ENCODE measurements at places on chromosomes 16 and 17. TPM values are rescaled to one million over a fixed set of nuclear protein-coding genes. Genes with fewer than 3 reads are reported as not detected.

Gene TBC1D3C
- total RNA-seq, result not detected

Gene P2RX5
- 9.6 TPM for total RNA-seq

Gene EXOC3L1
- 13.8 TPM for total RNA-seq

DNA sequence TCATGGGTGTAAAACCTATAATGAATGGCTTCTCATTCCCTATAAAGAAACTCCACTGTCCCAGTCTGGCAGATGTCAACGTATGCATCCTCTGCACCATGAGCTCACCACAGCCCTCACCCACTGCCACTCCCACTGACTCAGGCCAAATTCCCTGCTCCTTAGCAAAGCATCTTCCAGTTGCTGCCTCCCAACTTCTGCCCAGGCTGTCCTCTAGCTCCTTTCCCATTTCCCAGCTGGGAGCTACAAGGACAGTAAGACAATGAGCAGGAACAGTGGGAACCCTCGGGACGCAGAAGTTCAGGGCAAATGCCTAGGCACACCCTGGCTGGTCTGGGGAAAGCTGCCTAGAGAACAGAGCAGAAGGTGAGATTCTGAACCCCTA lies 9.1 kb upstream of the THAP11 start:
- no peaks in the 10 kb centered on the region for H3K27me3 ChIP-seq
- DNase-seq, result no peak
- H3K27ac ChIP-seq, result peak overlapping the region; percentile 83
- peaks cover 21% of the 10 kb centered on the region for H3K4me1 ChIP-seq
- H3K36me3 ChIP-seq, result peaks cover 34% of the 10 kb centered on the region
- peak overlapping the region; percentile 91 for H3K4me3 ChIP-seq

DNA sequence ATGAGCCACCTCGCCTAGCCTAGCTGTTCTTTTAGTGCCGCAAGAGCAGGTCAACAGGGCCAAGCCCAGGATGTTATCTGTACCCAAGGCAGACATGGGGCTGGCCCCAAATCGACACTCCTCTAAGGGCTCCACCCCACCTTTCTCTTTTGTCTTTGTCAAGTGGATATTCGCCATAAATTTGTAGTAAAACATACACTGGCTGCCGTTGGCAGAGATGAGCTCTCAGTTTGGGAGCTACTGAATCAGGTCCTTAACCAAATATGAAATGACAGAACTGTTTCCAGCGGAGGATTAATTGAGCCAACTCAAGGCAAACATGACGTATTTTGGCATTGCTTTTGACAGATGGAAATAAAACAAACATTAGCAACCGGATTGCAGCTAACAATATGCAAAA lies 556.9 kb upstream of the CDH5 start:
- no peaks in the 10 kb centered on the region for H3K4me1 ChIP-seq
- no peak overlapping the region for H3K4me3 ChIP-seq
- no peaks in the 10 kb centered on the region for H3K27me3 ChIP-seq
- peak; percentile 44 for DNase-seq

DNA sequence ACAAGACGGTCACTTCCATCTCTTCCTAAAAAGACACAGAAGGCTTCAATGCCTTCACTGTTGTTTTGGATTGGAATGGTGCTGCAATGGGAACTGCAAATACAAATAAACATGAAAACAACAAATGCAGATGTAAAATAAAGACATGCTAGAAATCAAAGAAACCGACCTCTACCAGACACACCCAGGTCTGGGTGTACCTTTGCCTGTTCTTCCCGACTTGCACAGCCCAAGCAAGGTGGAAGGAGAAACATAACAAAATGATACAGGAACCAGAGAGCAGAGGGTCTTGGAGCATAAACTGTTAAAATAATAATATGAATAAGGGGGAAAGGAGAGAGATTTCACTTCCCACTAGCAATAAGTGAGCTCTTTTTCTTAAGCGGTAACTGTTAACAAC lies 17.3 kb downstream of the RFFL start:
- H3K36me3 ChIP-seq, result no peaks in the 10 kb centered on the region
- no peak overlapping the region for H3K27ac ChIP-seq
- H3K27me3 ChIP-seq, result no peaks in the 10 kb centered on the region
- peaks cover 43% of the 10 kb centered on the region for H3K4me1 ChIP-seq
- H3K4me3 ChIP-seq, result no peak overlapping the region

- H3K4me1 ChIP-seq, result peaks cover 37% of the 10 kb centered on the region
- DNase-seq, result no peak
- no peaks in the 10 kb centered on the region for H3K27me3 ChIP-seq
- no peaks in the 10 kb centered on the region for H3K36me3 ChIP-seq
- H3K27ac ChIP-seq, result no peak overlapping the region
- H3K4me3 ChIP-seq, result no peak overlapping the region
Observed at GRCh38 chr17:34237458-34237857, 17.6 kb upstream of the CCL2 start.

- no peak within 1 kb of the TSS for H3K4me3 ChIP-seq
- H3K27me3 ChIP-seq, result no peaks in the 10 kb centered on the region
- H3K36me3 ChIP-seq, result no peaks in the 10 kb centered on the region
- H3K27ac ChIP-seq, result peak within 1 kb of the TSS; percentile 9
Observed at GRCh38 chr17:38925263-38925995, at the start of gene LASP1NB. Gene LASP1NB (plus strand): TSS chr17:38925614.

All from stomach (tissue), 19 donors.